ENCODE measurements at places on chromosomes 7 and 10.
A peak's percentile ranks its signal among the peaks of the same experiment; 100 is the strongest.

DNA sequence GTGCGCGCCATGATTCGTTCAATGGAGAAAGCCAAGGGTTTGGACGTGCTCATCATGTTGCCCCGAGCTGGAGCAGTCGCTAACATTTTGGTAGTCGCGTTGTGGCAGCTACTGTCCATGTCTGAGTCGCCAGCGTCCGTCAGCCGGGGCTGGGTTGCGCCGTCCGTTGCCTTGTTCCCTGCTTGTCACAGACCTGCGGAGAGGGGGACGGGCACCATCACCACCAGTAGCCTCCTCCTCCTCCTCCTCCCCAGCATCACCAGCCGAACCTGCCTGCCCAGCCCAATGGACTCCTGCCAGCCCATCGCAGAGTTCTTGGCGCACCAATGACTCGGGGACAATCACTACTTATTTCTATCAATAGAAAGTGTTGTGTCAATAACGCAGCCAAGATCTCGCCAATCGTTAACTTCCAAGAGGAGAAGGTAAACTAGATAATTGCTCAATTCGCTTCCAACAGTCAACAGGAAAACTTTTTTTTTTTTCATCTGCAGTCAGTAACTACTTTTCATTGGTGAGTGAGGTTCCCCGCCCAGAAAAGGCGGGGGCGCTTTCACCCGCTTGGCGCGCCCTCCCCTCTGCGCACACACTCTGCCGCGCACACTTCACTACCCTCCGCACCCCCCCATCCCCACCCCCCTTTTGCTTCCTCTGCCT, at the start of gene FEZF1:
Gene FEZF1 (minus strand): TSS at position 432 of the 657 bp plus-strand sequence. CDS start 313 bp downstream, at position 119.
- DNase-seq, result no peak

GRCh38 chr7:146966274-146966673, 849.7 kb downstream of the CNTNAP2 start:
- DNase-seq, result no peak

GRCh38 chr7:115218076-115218475, 296.2 kb downstream of the MDFIC start:
- DNase-seq, result no peak

DNA sequence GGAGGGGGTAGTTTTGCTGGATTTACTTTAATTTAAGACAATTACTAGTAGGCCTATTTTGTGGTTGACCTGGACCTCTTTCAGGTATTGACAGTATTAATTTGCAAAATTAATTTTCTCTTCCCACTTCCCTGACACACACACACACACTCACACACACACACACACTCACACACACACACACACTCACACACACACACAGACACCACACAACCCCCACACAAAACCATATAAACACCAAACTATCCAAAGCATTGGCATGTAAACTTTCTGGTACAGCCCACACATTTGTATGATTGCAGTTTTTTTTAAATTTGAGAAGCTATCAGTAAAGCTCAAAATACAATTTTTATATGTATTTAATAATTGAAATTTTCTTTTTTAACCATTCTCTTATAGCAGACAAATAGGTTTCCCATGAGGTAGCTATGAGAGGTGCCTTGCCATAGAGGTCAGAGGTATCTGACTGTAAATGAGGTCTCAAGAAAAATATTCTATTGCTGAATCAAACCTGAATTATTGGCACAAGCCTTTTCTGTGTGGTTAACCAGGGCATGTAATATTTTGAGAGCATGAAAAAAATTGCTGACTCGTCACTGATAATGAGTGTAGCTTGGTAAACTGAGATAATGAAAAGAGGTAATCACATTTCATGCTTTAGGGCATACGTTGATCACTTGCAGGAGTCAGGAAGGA, 306.5 kb downstream of the GATA3 start:
- no peak for DNase-seq

- no peak for DNase-seq
These were observed 39.7 kb upstream of the GPR141 start for GRCh38 chr7:37643876-37644275.

DNA sequence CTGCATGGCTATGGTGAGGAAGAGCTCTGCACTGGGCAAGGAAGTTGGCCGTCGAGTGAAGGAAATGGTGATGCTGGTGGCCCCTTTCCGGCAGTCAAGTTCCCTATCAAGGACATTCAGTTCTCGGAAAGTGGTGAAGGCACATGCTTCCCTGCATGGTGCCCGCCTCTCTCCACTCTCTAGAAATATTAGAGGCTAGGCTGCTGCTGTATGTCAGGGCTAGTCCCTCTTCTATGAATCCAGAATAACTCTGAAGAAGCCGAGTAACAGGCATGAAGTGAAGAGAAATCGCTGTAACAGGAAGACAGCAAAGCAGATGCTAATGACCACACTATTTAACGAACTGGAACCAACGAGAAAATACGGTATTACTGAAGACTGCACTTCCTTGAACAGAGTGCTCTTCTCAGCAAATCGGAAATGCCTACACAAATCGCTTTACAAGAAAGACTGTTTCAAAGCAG, 5.4 kb downstream of the IDI1 start:
- peak; percentile 69 for DNase-seq

DNA sequence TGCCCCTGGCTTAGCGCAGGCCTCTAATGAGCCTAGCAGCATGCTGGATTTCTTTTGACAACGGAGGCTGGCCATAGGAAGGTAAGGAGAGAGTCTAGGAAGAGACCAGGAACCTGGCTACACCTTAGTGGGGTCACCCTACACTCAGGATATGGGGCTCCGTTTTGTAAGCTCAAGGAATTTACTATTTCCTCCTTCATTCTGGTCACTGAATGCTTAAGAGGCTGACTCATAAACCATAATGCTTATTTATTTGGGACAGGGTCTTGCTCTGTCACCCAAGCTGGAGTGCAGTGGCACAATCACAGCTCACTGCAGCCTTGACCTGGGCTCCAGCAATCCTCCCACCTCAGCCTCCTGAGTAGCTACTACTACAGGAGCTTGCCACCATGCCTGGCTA, 38.4 kb downstream of the CARD11 start:
- DNase-seq, result no peak

- DNase-seq, result peak; percentile 26
These were observed 27.0 kb downstream of the ZNF438 start for GRCh38 chr10:31004611-31005193.

- DNase-seq, result no peak
These were observed 1.6 kb upstream of the SAMD9 start for GRCh38 chr7:93119191-93119905.

- DNase-seq, result no peak
These were observed 239.2 kb upstream of the GLI3 start for GRCh38 chr7:42476255-42476654.

- DNase-seq, result no peak
These were observed 178.9 kb upstream of the TMEM106B start for GRCh38 chr7:12032146-12032545.

All from MV-4-11 (cell line).